SK-N-MC (cell line): ENCODE measurements at places on chromosomes 4 and X.

GRCh38 chr4:186078981-186079638 is 10.2 kb downstream of the TLR3 start:
- DNase-seq = no peak

DNA sequence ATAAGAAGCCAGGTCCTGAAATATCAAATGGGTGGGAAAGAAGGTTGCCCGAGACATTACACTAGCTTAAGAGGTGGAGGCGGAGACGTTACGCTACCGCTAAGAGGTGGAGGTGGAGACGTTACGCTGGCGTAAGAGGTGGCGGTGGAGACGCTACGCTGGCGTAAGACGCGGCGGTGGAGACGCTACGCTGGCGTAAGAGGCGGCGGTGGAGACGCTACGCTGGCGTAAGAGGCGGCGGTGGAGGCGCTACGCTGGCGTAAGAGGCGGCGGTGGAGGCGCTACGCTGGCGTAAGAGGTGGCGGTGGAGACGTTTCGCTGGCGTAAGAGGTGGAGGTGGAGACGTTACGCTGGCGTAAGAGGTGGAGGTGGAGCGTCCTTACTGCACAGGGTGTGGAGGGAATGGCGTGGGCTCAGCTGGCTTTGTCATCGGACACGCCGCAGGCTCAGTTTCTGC is 12.8 kb downstream of the CYP4V2 start:
- no peak for DNase-seq

GRCh38 chrX:76253432-76253831 is 80.6 kb downstream of the PBDC1 start:
- DNase-seq = peak; percentile 2

GRCh38 chr4:182216005-182216404 is 27.2 kb upstream of the TENM3 start:
- no peak for DNase-seq

DNA sequence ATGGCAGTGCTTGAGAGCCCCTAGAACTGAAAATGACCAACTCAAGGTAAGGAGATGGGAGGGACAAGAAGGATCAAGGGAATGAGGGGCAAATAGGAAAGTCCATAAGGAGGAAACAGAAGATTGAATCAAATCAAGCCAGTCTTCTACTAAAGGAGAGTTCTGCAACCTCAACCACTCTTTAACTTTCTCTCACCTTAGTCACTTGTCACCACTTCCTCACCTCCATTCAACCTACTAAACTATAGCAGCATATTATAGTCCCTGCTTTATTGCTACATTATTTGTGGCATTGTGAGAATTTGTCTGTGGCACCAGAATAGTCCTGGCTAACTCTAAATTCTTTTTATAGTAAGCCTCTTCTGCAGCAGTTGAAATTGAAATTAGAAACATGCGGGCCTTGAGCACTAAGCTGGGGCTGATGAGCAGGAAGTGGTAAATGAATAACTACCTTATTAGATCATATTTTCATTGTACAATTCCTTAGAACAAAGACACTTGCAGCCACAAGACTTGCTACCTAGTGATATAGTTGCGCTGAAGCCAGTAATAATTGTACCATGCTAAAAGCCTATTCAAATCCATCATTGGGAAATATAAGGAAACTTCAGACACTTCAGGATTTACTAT is 336.9 kb downstream of the ZNF674 start:
- DNase-seq = peak; percentile 6

DNA sequence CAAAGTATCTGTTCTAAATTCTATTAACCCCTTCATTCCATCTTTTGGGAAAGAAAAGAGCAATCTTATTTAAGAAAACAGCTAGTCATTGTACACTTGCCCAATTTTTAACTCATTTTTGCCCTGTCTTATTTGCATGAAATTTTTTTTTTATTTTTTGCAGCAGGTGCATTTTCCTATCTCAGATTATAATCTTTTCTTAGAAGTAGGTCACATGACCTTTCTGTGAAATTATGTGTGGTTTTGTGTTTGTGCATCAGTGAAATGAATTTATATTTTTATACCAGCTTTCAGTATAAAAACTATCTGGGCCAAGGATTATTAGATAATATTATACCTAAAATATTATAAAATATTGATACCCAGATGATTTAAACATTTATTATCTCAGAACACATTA is 145.6 kb downstream of the INPP4B start:
- no peak for DNase-seq

DNA sequence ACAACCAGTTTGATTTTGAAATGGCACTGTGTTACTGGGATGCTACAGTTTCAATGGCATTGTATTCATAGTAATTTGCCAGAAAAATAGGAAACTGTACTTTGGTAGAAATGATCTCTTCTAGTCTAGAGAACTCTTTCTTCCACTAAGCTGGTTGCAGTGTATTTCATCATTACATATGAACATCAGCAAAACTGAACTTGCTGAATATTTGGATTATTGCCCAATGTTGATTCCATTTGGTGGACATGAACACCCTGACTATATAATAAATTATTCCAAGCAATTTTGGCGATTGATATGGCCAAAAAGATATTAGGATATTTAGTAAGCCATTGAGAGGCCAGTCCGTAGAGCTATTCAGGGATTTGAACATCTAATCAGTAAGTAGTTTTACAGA is 191.8 kb upstream of the CXorf66 start:
- no peak for DNase-seq

DNA sequence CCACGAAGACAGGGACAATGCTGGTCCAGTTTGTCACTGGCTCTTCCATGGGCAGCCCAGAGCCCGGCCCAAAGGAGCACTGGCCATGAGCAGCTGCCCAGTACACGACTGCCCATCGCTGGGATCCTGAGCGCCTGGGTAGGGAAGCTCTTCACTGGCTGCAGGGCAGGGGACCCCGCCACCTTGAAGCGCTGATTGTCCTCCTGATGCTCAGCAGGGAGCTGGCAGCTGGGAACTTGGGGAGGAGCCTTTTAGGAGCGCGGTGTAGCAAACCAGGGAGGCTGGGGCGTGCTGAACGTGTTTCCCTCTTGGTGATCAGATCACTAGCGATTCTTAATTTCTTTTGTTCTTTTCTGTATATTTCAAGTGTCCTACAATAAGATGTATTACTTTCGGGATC is 1.8 kb downstream of the L1CAM start:
- no peak for DNase-seq

- no peak for DNase-seq
Observed at GRCh38 chr4:101019941-101020401, 327.4 kb downstream of the PPP3CA start.

DNA sequence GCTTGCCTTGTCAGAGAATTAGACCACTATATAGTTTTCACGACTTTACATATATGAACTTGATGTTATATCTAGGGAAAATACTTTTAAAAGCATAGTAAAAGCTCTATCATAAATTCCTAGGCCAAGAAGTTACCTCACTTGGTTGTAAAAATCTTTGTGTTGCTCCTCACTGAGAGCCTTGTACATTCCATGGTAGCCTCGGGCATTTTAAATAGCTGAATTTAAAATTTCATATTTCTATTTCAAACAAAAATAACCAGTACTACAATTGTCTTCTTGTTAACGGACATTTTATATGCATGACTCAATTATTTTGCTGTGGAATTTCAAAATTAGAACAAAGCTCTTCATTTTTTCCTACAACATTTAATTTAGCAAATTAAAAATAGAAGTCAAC is 107.6 kb downstream of the MID1 start:
- DNase-seq = peak; percentile 10
